A549 (cell line): ENCODE measurements at places on chromosomes 6 and 20. TPM values are rescaled to one million over a fixed set of nuclear protein-coding genes. Genes with fewer than 3 reads are reported as not detected.
A peak's percentile ranks its signal among the peaks of the same experiment; 100 is the strongest.

Gene BPI
- not detected in 3 replicates for polyA plus RNA-seq

Gene EFCAB8
- not detected in 3 replicates for polyA plus RNA-seq

Gene CTAGE9
- not detected in 3 replicates for polyA plus RNA-seq

Gene EYS
- polyA plus RNA-seq = 0.03 to 0.05 TPM in 2 of 3 replicates, not detected in the other

Gene BTBD9
- polyA plus RNA-seq = 2.1 to 2.3 TPM (median 2.2 TPM) in 3 replicates

Gene RAET1E
- polyA plus RNA-seq = 3.3 to 5.4 TPM (median 4.5 TPM) in 3 replicates

Gene PI3
- 0.18 to 0.39 TPM in 2 of 3 replicates, not detected in the other for polyA plus RNA-seq

Gene PLA2G7
- polyA plus RNA-seq = not detected in 3 replicates

Gene LINC00237
- polyA plus RNA-seq = not detected in 3 replicates

Gene GNMT
- polyA plus RNA-seq = 0.23 to 0.32 TPM (median 0.31 TPM) in 3 replicates

Gene TNFRSF21
- 14.3 to 16.1 TPM (median 15.6 TPM) in 3 replicates for polyA plus RNA-seq

- no peak for DNase-seq
Observed at GRCh38 chr20:2946988-2947961, 74.0 kb downstream of the PTPRA start.

GRCh38 chr6:17842934-17843821 lies 136.5 kb upstream of the NUP153 start:
- DNase-seq = no peak

- no peak for DNase-seq
Observed at GRCh38 chr6:73514746-73515110, 6.1 kb downstream of the EEF1A1 start.

GRCh38 chr6:139303185-139303584 lies 11.4 kb upstream of the TXLNB start:
- DNase-seq = no peak

DNA sequence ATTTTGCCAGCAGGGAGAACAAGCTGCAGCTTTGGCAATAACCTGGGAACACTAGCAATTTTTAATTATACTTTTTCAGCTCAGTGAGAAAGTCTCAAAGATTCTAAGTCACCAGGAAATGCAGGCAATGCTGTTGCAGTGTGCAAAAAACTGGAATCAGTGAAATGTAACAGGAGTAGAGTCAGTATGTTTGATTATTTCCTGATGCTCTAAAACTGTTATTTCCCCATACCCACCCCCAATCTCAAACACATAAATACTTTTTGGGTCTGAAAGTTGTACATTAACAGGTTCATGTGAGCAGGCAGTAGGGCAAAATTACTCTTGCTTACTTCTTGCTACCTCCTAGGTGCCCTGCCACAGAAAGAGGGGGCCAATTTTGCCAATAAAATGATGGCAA lies 65.4 kb upstream of the BEND6 start:
- DNase-seq = no peak

GRCh38 chr6:24845578-24845977 lies 46.9 kb upstream of the ARMH2 start:
- no peak for DNase-seq

DNA sequence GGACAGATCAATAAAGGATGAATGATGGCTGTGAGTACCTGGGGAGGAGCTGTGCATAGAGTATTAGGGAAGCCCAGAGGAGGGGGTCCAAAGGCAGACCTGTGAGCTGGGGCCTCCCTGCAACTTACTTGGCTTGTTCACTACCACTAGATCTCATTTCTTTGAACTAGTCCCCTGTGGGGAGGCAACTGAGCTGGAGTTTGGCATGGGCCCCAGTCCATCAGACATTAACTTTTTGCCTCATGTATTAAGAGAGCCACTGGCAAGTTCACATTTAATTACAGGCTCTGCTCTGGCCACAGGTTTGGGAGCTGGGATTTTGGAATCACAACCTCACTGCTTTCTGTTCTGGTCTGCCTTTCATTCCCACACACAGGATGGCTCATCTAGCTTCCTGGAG lies 254.1 kb downstream of the PRL start:
- DNase-seq = no peak

- DNase-seq = no peak
Observed at GRCh38 chr20:49915118-49915379, 280 bp downstream of the SPATA2 start.

DNA sequence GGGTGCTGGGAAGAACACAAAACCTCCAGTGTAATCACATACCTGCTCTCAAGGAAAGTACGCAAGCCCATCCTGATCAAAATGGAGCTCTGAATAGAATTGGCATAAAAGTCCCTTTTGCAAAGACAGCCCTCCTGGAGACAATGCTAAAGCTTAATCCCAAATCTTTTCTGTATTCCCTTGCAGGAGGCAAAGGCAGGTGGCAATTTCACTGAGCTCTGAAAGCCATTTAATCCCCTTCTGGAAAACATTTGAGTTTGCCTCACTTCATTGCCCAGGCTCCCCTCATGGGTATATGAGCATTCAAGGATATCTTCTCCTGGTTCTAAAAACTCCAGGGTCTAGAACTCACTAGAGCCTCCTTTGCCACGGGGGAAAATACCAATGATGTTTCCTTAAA lies 310.2 kb upstream of the CNR1 start:
- DNase-seq = no peak

DNA sequence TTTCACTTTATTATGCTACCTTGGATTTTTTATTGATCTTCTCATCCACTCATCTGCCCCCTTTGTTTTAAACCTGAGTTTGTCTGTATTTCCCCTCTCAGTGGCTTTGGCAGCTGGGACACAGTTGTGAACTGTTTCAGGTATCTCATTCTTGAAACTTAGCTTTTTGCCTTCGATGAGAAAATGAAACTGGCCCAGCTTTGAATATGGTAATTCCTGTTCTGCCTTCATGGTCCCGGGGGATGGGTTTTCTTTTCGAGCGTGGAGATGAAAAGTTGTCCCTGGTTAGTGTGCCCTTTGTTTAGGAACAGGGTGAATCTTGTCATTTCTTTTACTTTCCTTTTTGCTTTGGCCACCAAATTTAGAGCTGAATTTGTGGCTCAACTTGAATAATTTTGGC lies 25.6 kb downstream of the DHX35 start:
- DNase-seq = no peak

DNA sequence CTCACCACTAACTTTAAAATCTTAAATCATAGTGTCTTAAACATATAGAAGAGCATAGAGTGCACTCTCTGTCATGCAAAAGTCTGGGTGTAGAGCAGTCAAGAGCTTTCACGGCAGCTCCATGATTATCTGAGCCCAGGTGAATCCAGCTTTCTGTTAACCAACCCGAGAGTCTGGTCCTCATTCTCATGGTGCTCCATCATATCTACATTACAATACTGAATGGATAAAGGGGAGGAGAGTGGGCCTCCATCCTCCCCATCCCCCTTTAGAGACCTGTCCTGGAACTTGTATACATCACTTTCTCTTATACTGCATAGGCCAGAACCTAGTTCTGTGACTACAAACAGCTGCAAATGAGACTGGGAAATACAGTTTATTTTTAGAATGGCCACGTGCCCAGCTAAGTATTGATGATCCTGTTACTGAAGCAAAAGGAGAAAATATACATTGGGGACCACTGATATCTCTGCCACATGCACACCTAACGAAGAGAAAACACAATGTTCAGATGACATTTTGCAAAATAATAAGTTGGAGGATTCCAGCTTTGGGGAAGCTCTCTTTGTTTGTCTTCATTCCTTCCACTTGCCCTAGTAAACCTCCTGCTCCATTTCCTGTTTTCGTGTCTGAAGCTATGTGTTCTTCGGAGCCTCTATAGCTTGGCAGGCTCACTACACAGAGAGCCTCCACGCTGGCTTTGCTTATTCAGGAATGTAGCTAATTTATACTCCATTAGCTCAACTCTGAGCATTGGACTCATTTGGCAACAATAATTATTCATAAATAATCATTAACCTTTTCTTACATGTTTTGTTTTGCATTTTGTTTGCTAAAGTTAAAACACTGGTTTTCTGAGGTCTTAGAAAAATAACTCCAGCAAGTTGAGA lies 110.1 kb downstream of the IYD start:
- DNase-seq = no peak

DNA sequence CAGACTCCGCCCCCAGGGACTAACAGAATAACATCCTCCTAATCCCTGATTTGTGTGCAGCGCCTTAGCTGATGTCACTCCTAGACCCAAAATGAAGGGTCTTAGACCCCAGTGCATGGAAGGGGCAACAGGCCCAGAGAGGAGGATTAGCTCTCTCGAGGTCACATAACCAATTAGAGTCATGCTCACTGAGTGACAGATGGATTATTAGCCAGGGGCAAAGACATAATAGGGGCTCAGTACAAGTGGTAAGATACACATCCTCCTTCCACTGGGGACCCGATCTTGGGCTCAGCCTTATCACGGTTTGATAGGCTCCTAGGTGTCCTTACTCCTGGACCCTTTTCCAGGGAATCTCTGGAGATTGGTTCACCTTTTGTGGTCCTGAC lies 858 bp downstream of the TP53INP2 start:
- DNase-seq = no peak

DNA sequence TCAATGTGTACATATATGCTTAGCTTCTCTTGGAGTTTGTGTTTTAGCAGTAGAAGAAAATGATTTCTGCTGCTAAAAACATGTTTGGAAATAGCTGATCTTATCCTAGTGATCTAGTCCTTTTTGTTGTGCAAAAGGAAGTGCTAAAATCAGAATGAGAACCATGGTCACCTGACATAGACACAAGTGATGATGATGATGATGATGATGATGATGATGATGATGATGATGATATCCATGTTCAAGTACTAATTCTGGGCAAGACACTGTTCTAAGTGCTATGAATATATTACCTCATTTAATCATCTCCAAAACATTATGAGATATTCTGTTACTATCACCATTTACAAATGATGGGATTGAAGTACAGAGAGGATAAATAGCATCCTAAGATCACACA lies 79.8 kb downstream of the ANKEF1 start:
- DNase-seq = no peak

GRCh38 chr20:61895016-61895415 lies 170.7 kb downstream of the TAF4 start:
- DNase-seq = no peak

DNA sequence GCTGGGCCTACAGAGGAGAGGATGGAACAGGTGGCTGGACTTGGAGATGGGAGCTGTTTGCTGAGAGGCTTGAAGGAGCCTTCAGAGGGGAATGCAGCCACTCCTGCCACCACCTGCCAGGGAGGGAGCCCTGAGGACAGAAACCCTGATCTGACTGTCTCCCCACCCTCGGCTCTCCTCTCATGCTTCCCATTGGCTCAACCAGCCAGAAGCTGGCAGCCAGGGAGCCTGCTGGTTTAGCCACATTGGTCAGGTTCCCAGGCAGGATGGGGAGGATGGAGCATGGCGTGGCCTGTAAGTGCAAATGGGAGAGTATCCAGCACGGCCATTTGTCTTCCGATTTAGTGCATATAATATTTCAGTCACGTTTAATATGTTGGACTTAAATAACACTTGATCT lies 12.8 kb downstream of the TREM1 start:
- DNase-seq = no peak

DNA sequence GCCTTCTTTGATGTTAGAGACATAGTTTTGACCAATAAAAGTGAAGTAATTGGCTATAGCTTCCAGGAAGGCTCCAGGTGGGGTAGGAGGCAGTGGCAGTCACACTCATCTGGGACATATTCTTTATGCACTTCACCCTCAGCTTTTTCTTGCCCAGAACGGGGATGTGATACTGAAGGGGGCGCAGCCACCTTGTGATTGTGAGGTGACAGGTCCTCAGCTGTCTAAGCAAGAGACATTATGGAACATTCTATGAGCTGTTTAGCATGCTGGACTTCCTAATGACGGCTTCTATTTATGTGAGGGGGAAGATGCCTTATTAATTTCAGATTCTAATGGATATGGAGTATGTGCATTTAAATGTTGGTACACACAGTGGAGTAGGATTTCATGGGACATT lies 151.3 kb upstream of the ZFP64 start:
- no peak for DNase-seq

DNA sequence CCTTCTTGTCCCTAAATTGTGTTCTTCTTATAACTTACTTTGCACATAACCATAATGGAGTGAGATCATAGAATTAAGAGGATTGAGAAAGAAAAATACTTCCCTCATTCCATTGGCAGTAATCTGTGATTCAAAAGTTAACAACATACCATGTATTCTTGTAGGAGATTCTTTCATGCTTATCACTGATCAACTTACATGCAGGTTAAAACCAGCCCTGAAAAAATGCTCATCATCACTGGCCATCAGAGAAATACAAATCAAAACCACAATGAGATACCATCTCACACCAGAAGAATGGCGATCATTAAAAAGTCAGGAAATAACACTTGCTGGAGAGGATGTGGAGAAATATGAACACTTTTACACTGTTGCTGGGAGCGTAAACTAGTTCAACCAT lies 36.5 kb upstream of the GFRAL start:
- DNase-seq = no peak

GRCh38 chr6:113057567-113058053 lies 710.5 kb downstream of the RFPL4B start:
- DNase-seq = no peak

- no peak for DNase-seq
Observed at GRCh38 chr6:30816791-30817739, 67.3 kb upstream of the DDR1 start.

GRCh38 chr6:70849348-70850069 lies 107.4 kb downstream of the B3GAT2 start:
- DNase-seq = no peak

GRCh38 chr6:43286980-43287716 lies 10.9 kb upstream of the SLC22A7 start:
- no peak for DNase-seq

- DNase-seq = no peak
Observed at GRCh38 chr6:157728183-157728881, 94.7 kb upstream of the SNX9 start.

DNA sequence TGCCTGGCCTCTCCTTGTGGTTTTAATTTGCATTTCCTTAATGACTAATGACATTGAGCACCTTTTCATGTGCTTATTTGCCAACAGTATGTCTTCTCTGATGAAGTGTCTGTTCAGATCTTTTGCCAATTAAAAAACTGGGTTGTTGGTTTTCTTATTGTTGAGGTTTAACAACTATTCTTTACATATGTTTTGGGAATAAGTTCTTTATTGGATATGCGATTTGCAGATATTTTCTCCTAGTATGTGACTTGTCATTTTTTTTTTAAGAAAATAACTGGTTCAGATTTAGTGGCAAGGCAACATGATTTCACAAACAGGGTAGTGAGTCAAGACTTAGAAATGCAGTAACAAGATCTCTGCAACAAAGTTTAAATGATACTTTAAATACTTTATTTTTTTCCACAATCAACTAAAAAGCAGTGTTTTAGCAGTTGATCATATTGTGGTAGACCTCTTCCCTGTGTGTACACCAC lies 67.8 kb downstream of the TIAM2 start:
- no peak for DNase-seq

- DNase-seq = no peak
Observed at GRCh38 chr6:169587975-169588374, 113.9 kb downstream of the WDR27 start.

GRCh38 chr20:38685853-38686473 lies 38.3 kb upstream of the SLC32A1 start:
- DNase-seq = peak; percentile 34

GRCh38 chr20:52943185-52943841 lies 28.8 kb upstream of the TSHZ2 start:
- DNase-seq = no peak

DNA sequence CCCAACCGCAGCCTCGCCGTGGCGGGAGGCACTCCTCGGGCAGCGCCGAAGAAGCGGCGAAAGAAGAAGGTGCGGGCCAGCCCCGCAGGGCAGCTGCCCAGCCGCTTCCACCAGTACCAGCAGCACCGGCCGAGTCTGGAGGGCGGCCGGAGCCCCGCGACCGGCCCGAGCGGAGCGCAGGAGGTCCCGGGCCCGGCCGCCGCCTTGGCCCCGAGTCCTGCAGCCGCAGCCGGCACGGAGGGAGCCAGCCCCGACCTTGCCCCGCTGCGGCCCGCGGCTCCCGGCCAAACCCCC lies 525 bp downstream of the PNRC1 start:
- DNase-seq = no peak

- DNase-seq = no peak
Observed at GRCh38 chr6:157717340-157717748, 105.7 kb upstream of the SNX9 start.
